T-cell (primary cell): ENCODE measurements at places on chromosomes 4 and X.

- DNase-seq: no peak
- H3K27me3 ChIP-seq: no peaks in the 10 kb centered on the region
- no peak overlapping the region for H3K4me3 ChIP-seq
- H3K4me1 ChIP-seq: no peaks in the 10 kb centered on the region
- H3K27ac ChIP-seq: no peak overlapping the region
Observed at GRCh38 chr4:2443956-2444740, 24.8 kb upstream of the RNF4 start.

GRCh38 chr4:103076747-103077347 is at the start of gene SLC9B2:
SLC9B2 (minus strand) TSS chr4:103076761; CDS start chr4:103067550, 9,211 bp downstream.
- no peaks in the 10 kb centered on the region for H3K27me3 ChIP-seq
- H3K27ac ChIP-seq: peak within 1 kb of the TSS; percentile 98
- no peaks in the 10 kb centered on the region for H3K36me3 ChIP-seq
- peak within 1 kb of the TSS; percentile 77 for H3K4me3 ChIP-seq
- no peak for DNase-seq

- no peak for DNase-seq
- H3K4me3 ChIP-seq: no peak overlapping the region
- H3K27ac ChIP-seq: no peak overlapping the region
- no peaks in the 10 kb centered on the region for H3K4me1 ChIP-seq
- no peaks in the 10 kb centered on the region for H3K27me3 ChIP-seq
Observed at GRCh38 chr4:10762561-10762960, 78.0 kb upstream of the CLNK start.

DNA sequence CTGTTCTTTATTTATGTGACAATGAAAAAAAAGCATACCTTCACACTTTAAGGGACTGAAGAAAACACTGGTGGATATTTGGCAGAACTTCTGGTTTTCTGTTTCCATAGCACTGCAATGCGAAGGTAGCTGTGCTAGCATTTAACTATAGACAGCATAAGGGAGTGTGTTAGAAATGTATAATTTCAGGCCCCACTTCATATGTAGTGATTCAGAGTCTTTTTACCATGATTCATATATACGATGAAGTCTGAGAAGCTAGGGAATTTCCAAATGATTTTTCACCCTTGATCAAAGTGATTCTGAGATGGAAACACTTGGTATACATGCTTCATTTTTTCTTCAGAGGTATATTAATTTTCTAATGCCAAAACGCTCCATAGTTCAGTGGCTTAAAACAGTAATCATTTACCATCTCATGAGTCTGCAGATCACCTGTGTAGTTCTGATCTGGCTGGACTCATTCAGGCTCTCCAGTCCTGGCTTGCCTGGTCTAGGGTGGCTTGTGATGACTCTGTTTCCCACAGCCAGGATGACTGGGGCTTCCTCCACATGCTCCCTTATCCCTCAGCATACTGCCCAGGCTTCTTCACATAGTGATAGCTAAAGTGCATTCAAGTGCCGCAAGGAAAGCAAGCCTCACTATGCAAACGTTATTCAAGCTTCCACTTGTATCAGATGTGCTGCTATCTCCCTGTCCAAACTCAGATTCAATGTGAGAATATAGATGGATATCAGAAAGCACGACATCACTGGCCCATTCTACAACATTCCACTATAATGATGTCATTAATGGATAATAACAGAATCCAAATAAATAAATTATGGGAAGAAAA is 790.1 kb downstream of the TECRL start:
- no peak for DNase-seq
- no peaks in the 10 kb centered on the region for H3K27me3 ChIP-seq
- H3K36me3 ChIP-seq: no peaks in the 10 kb centered on the region
- H3K27ac ChIP-seq: no peak overlapping the region

- no peak overlapping the region for H3K4me3 ChIP-seq
- no peaks in the 10 kb centered on the region for H3K4me1 ChIP-seq
- no peaks in the 10 kb centered on the region for H3K36me3 ChIP-seq
- DNase-seq: no peak
- H3K27ac ChIP-seq: no peak overlapping the region
- H3K27me3 ChIP-seq: no peaks in the 10 kb centered on the region
Observed at GRCh38 chr4:176979416-176979815, 186.7 kb upstream of the VEGFC start.

GRCh38 chrX:117701050-117701449 is 415.6 kb downstream of the KLHL13 start:
- DNase-seq: no peak
- H3K4me1 ChIP-seq: no peaks in the 10 kb centered on the region
- no peak overlapping the region for H3K27ac ChIP-seq
- H3K27me3 ChIP-seq: no peaks in the 10 kb centered on the region
- no peak overlapping the region for H3K4me3 ChIP-seq
- no peaks in the 10 kb centered on the region for H3K36me3 ChIP-seq

DNA sequence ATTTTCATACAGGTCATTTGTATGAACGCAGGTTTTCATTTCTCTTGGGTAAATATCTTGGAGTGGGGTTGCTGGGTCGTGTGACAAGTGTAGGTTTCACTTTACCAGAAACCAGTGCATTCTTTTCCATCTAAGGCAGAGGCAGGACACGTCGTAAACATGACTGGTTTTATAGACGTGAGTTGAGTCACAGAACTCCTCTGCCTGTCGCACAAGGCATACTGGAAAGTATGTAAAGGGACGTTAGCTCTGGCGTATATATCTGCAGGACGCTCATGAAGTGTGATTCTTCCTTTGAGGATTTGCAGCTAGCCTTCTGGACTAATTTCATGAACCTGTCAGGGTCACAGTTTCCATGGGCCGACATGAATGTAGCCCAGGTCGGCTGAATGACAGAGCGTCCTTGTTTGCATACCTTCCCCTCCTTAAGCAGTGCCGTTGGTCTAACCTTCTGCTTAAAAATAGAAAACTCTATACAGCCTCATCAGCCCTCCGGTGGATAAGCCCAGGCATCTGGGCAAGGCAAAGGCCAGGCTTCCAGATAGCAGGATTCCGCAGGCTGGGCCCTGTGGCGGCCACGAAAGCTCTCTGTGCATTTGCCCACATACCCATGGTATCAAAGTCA is 106.0 kb downstream of the GPR143 start:
- no peaks in the 10 kb centered on the region for H3K4me1 ChIP-seq
- H3K36me3 ChIP-seq: peaks cover 3% of the 10 kb centered on the region
- H3K27ac ChIP-seq: no peak overlapping the region
